D341Med (cell line): ENCODE measurements at places on chromosomes 7 and 10.

GRCh38 chr10:133159950-133160825 is at the start of gene KNDC1:
TSS of gene KNDC1 (plus strand) at chr10:133160219. CDS start at chr10:133160468, 249 bp downstream.
- DNase-seq: peak; percentile 70

GRCh38 chr10:118820326-118821116 is 65.8 kb upstream of the CACUL1 start:
- DNase-seq: no peak

DNA sequence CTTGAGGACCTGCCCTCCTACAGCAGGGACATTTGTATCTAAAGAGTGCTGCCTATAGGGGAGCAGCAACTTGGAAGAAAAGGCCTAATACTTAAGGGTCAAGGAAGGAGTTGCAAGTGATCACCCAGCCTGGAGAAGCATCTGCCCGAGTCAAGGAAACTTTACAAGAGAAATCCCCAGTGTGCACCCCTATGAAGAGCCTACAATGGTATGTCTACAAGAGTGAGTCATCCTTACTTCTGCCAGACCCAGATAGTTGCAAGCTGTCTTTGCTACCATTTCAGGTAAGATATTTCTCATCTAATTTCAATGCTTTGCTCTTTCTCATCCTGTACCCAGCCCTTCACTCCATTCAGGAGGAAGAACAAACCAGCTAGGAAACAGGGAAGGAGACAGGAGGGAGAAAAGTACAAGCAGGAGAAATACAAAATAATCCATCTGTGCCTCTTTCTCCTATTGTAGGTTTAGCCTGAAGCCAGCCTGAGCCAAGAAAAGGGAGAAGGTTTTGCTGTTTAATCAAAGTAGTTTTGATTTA is 34.4 kb upstream of the AGR3 start:
- no peak for DNase-seq

DNA sequence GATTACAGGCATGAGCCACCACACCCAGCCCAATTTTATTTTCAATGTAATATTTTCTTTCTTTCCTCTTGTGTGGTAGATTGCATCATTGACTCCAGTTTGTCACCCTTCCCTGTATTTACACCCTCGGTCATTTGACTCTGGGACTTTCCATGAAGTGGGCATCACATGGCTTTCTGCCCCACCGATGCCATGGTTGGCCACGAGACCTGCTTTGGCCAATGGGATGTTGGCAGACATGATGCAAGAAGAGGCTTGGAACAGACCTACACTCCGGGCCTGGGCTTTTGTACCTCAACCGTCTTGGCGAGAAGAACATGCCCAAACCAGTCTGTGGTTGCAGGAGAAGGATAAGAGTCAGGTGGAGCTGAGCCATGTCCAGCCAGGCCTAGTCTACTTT is 38.8 kb upstream of the CACUL1 start:
- no peak for DNase-seq

DNA sequence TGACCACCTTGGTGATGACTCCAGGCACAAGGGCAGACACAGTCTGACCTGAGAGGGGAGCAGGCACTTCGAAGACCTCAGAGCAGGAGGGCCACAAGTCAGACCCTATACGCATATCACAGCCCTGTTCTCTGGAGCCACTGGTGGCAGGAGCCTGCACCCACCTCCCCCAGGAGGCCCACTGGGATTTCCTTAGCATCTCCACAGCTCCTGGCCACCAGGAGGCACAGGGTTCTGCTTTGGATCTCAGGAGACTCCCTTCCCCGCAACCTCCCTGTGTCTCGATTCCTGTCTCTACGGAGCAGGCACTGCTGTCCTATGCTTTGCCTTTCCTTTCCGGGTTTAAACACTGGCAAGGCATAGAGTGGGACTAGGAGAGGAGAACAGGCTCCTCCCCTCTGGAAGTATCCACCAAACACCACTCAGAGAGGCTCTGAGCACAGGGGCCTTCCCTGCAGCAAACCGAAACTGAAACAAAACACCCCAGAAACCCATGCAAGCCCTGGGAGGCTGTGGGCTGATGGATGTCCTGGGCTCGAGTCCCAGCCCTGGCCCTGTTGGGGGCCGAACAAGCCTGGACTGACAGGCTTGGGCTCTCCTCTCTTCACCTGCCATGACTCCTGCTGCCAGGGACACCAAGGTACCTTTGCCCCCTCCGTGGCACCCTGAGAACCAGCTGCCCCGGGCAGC is 166.3 kb downstream of the NEURL1 start:
- DNase-seq: no peak

- DNase-seq: no peak
Observed at GRCh38 chr10:115659616-115660015, 566.5 kb downstream of the ATRNL1 start.

DNA sequence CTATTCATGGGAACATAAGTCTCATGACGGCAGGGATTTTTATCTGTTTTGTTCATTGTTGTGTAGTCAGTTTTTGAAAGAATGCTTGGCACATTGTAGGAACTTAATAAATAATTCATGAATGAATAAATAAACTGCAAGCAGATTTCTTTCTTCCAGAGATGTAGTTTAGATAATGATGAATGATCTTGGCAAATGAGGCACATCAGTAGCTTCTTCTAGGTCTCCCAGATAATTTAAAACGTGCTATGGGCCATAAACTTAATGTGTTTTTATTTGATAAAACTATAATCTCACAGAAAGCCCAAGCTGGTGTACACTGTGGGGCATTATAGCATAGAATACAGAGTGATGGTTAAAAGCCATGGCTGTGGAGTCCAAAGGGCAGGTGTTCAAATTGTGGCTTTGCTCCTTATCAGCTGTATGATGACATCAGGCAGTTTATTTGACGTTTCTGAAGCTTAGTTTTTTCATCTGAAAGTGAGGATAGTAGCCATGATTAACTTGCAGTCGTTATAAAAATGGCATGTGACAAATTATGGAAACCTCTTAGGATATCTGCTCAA is 3.5 kb downstream of the MGAM start:
- DNase-seq: no peak

GRCh38 chr10:43078986-43079273 is 2.1 kb downstream of the RET start:
- peak; percentile 69 for DNase-seq

DNA sequence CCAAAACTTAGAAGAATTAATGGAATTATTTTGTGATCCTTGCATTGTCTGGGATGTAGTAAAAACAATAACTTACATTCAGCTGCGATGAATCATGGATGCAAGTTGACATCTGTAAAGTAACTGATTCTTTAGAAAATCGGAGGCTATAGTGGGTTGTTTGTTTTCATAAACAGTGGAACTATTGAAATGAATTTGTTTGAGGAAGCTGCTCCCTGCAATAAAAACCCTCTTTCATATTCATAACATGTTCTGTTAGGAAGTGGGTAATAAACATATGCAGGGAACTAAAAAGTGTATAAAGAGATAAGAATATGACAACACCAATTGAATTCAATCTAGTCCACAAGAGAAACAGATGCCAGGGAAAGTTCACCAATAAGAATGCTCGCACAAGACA is 53.6 kb downstream of the AGMO start:
- no peak for DNase-seq

DNA sequence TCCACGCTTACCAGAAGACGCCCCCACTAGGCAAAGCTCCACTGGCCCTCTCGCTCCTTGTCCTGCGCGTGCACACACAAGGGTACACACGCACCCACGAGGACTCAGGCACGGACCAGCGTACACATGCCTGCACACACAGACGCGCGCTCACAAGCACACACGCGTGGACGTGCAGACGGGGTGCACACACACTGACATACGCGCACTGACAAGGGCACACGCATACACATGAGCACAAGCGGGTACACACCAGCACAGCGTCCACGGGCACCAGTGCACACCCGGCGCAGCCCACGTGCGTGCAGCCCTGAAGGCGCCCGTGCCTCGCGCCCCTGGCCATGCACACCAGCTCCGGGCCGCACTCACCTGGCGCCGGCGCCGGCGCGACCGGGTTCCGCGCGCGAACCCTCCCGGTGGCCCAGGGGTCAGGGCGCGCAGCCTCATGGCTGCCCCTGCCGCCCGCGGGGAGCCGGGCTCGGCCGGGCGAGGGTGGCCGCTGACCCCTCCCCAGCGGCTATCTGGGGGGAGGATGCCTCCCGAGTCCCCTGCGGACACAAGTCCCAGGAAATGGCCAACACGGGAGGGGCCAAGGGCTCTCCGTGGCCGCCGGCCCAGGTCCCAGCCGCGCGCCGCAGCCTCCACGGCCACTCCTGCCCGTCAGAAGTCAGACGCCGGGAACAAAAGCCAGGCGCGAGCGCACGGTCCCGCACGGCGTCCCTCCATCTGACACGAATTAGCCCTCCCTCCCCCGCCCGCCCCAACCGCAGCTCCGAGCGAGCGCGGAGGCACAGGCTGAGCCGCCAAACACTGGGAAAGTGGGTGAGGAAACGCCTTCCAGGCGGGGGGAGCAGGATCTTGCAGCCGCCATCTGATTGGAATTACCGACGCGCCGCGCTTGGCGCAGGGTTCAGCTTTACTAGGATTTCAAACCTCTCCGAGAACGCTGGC is 45.0 kb downstream of the TNS3 start:
- DNase-seq: no peak

- no peak for DNase-seq
Observed at GRCh38 chr7:112213735-112214134, 7.2 kb downstream of the ZNF277 start.

GRCh38 chr10:29501692-29502091 is 133.1 kb downstream of the SVIL start:
- no peak for DNase-seq

DNA sequence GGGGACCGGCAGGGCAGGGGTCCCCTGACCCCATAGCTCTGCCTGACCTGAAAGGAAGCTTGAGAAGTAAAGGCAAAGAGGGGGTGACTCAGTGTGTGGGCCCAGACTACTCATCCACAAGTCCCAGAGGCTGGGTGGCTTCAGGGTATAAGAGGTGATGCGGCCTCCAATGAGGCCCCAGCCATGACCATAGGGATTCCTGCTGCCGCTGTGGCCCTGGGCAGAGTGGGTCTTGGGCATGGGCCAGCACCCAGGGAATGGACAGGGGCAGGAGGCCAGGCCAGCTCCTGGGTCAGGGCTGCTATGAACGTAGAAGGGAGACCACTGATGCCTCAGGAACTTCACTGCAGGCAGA is 64.4 kb upstream of the EBF3 start:
- DNase-seq: no peak

GRCh38 chr7:28269700-28270361 is 89.2 kb upstream of the JAZF1 start:
- DNase-seq: no peak

GRCh38 chr7:90595342-90595800 is 750 bp upstream of the CDK14 start:
- DNase-seq: no peak

GRCh38 chr7:121153995-121154394 is 165.5 kb downstream of the CPED1 start:
- DNase-seq: no peak
